NCI-H2227 treated with DMSO at 0.1 percent for 48 hours (cell line): ENCODE measurements at places on chromosomes 4 and X.

DNA sequence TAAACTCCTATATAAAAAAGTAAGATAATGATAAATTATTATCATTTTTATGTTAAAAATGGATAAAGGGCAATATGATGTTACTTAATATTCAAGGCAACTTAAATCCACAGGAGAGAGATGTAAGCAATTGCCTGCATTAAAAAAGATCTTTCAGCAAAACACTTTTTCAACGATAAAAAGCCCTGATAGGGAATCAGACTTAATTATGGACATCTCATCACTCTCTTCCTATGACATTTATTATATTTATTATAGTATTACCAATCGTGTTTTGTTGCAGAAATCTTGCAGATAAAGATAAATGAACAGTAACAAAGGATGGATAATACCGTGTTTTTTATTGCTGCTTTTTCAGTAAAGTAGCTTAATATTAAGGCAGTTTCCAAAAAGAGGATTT lies 178.5 kb downstream of the SH2D1A start:
- no peak for DNase-seq

DNA sequence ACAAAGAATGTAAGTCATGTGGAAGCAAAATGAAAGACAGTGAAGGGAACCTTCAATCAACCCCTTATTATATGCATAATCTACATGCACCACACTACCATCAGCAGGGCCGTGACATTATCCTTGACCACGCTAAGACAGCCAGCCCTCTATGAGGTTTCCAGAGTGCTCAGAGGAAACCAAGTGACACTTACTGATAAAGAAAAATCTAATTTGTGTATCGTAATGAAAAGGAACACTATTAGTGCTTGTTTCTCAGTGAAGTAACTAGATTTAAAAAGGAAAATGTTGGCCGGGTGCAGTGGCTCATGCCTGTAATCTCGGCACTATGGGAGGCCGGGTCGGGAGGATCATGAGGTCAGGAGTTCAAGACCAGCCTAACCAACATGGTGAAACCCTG lies 56.4 kb downstream of the ABCG2 start:
- no peak for DNase-seq

GRCh38 chr4:13611283-13611842 lies 16.2 kb downstream of the BOD1L1 start:
- no peak for DNase-seq

- no peak for DNase-seq
Observed at GRCh38 chr4:6095897-6096296, 77.7 kb upstream of the C4orf50 start.

DNA sequence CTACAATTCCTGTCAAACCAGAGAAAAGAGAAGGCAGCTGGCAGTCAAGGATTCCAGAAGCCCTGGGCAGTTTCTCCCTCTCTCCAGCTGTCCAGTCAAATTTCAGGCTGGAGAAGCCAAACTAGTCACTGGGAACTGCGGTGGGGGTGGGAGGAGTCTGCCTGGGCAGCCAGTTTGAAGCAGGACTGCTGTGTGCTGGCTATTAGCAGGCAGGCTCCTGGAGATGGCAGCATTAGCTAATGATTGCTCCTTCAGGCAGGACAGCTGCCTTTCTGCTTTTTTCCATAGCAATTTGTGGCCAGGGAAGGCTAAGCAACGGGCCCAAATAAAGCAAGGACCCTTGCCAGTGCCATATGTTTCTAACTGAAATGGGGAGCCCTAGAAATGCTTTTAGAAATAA lies 44.7 kb upstream of the FGF13 start:
- no peak for DNase-seq

- DNase-seq = no peak
Observed at GRCh38 chr4:123817025-123817688, 420.6 kb downstream of the SPRY1 start.

DNA sequence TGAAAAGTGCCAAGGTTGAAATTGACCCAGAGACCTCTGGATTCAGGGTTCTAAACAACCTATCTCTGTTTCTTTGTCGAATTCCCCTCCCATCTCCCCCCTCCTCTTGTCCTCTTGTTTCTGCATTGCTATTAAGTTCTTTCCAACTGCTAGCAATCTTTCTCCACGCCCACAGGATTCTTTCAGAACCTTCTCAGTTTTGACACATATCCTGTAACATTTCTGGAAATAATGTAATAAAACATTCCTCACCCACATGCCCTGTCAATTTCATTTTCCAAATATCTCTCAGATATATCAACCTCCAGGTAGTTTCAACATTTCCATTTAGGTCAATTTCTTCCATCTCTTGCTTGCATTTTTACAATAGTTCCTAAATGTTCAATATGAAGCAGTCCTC lies 1105.9 kb downstream of the ARAP2 start:
- no peak for DNase-seq
